ENCODE measurements at places on chromosomes 5 and 9.

- no peak for DNase-seq
These were observed 51.2 kb upstream of the ZNF366 start for GRCh38 chr5:72558383-72558782.

- no peak for DNase-seq
These were observed 22.6 kb upstream of the MELK start for GRCh38 chr9:36550135-36550534.

DNA sequence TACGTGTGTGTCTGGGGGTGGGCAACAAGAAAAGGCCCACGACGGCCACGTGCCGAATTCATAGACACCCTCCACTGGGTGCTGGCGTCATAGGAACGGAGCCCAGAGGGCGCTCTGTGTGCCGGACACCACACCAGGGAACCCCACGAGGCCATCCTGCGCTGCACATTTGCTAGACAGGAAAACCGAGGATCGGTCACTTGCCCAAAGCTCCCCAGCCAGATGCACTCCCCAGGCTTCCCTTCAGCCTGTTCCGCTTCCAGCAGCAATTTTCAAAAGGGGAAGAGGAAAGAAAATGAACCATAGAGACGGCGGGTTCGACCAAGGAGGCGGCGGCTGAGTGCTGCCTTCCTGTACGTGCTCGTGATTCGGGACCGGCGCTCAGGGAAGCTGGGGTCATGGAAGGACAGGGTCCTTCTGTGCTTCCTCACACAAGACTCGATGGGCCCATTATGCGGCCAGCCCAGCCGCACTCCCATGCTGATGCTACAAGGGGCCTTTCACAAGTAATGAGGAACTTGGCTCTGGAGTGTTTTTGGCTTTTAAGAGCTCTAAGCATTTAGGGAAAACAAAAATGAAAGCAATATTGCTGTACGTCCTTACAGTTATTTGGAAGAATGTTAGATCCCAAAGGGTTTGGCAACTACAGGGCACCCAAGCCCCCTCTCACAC is 124.6 kb upstream of the SARDH start:
- DNase-seq = no peak

- no peak for DNase-seq
These were observed 258.6 kb upstream of the ADAMTS16 start for GRCh38 chr5:4881366-4882002.

GRCh38 chr5:148926207-148926606 is 99.8 kb downstream of the ADRB2 start:
- no peak for DNase-seq

Measured in stimulated activated CD4-positive, alpha-beta T cell treated with anti-CD3 and anti-CD28 coated beads, Interleukin-15, amount 100 ng/mL, for 48 hours (primary cell).